Right lung (tissue), 10 donors: ENCODE measurements at places on chromosomes 12 and 14. TPM values are rescaled to one million over a fixed set of nuclear protein-coding genes. Genes with fewer than 3 reads are reported as not detected.

The RD3L gene
- 0.25 TPM for polyA plus RNA-seq

The PROX2 gene
- polyA plus RNA-seq: 3.2 TPM

The ABHD12B gene
- 0.56 TPM for polyA plus RNA-seq

The KLHL33 gene
- polyA plus RNA-seq: 0.26 TPM

The SAV1 gene
- 44.2 TPM for polyA plus RNA-seq

The PTPRR gene
- polyA plus RNA-seq: 0.32 TPM

The TAS2R43 gene
- polyA plus RNA-seq: 0.46 TPM

The TMEM119 gene
- 55.5 TPM for polyA plus RNA-seq

The TEP1 gene
- polyA plus RNA-seq: 19.1 TPM

The FITM1 gene
- polyA plus RNA-seq: 1.1 TPM

The SSPN gene
- polyA plus RNA-seq: 14.7 TPM

The DNAJC22 gene
- 7.5 TPM for polyA plus RNA-seq

The KLRC1 gene
- 2.6 TPM for polyA plus RNA-seq

The CLMN gene
- 13.4 TPM for polyA plus RNA-seq

The SELPLG gene
- 3.3 TPM for polyA plus RNA-seq

The ARMH4 gene
- 16.5 TPM for polyA plus RNA-seq

The AQP6 gene
- polyA plus RNA-seq: 0.29 TPM

The DICER1 gene
- polyA plus RNA-seq: 56.8 TPM

The PSMB5 gene
- 155 TPM for polyA plus RNA-seq

The SPTSSA gene
- polyA plus RNA-seq: 36.3 TPM

The LTBP2 gene
- 30.9 TPM for polyA plus RNA-seq

The OVCH1 gene
- not detected for polyA plus RNA-seq

The OASL gene
- 0.18 TPM for polyA plus RNA-seq

The KLRG1 gene
- polyA plus RNA-seq: 1.5 TPM

The PLCZ1 gene
- 1.4 TPM for polyA plus RNA-seq

The GPRC5D gene
- polyA plus RNA-seq: 1.6 TPM

The RACGAP1 gene
- 63.2 TPM for polyA plus RNA-seq

The C12orf42 gene
- 0.09 TPM for polyA plus RNA-seq

The ESR2 gene
- polyA plus RNA-seq: 2.4 TPM

The GUCY2C gene
- polyA plus RNA-seq: 0.58 TPM

The PTPRO gene
- 2.1 TPM for polyA plus RNA-seq

The AKAP3 gene
- 3.0 TPM for polyA plus RNA-seq
